Fibroblast of the aortic adventitia (primary cell): ENCODE measurements at places on chromosomes 1 and 21.
A peak's percentile ranks its signal among the peaks of the same experiment; 100 is the strongest.

DNA sequence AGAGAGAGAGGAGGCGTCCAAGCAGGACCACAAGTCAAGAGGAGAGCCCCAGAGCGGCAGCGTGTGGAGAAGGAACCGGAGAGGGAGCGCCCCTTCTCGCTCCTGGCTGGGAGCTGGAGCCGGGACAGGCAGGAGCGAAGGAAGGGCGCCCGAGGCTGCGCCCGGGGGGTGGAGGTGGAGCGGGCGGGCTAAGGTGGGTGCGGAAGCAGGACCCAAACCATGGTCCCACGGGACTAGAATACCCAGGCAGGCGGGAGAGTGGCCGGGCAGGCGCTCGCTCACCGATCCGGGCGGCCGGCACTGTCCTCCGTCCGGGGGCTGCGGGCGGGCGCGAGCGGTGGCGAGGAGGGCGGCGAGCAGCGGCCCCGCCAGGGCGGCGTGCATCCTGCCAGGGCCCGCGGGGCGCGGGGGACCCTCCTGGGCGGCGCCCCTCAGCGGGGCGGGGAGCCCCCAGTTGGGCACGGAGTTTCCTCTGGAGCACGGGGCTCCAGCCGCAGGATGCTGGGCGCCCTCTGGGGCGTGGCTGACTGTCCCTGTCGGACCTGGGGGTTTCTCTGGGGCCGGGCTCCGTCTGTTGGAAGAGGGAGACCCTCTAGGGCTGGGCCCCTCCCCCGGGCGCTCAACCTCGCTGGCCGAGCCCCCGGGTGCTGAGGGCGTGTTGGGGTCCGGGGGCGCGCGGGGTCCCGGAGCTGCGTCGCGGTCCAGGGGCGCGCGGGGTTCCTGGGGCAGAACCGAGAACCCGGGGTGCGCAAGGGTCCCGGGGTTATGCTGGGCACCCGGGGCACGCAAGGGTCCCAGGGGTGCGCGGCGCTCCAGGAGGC lies 569 bp downstream of the TRABD2B start:
- no peak for DNase-seq

GRCh38 chr1:2409745-2410144 lies 2.6 kb downstream of the PEX10 start:
- DNase-seq: no peak

DNA sequence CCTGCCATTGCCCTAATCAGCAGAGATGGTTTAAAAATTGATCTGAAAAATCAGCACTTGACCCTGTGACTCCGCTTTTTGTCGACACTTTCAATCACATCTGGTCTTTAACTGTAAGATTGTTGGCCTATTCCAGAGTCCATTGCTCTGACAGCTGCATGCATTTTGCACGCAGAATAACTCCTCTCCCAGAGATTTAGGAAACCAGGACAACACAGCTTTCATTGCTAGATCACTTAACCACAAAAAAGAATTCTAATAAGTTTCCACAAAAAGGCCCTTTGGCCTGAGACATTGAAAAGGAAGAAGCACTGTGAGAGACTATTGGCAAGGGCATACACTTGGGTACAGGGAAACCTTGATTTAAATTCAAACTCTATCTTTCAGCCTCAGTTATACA lies 373.1 kb downstream of the TGFB2 start:
- DNase-seq: no peak

- peak; percentile 52 for DNase-seq
These were observed 190.9 kb downstream of the GIPC2 start for GRCh38 chr1:78236716-78237115.

DNA sequence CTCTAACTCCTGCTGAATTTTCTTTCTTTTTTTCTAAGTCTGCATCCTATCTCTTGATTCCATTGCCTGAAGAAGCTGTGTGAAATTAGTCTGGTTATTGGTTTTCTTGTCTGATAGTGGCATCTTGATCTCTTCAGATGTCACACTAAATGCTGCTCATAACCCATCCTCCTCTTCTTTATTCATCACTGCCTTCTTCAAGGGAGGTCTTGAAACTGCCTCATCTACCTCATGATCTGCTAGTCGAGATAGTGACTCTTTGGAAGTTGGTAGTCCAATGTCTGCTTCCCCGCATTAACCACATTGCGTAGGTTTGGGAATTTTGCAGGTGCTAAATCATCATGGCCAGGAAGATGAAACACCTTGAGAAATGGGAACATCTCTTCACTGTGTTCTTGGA lies 15.7 kb downstream of the DYRK3 start:
- DNase-seq: no peak
